ENCODE measurements at places on chromosomes 5 and 9.

- DNase-seq: no peak
Observed at GRCh38 chr5:75656311-75657003, 45.2 kb downstream of the ANKDD1B start.

GRCh38 chr9:81628897-81629296 is 60.5 kb downstream of the TLE1 start:
- DNase-seq: peak; percentile 55

DNA sequence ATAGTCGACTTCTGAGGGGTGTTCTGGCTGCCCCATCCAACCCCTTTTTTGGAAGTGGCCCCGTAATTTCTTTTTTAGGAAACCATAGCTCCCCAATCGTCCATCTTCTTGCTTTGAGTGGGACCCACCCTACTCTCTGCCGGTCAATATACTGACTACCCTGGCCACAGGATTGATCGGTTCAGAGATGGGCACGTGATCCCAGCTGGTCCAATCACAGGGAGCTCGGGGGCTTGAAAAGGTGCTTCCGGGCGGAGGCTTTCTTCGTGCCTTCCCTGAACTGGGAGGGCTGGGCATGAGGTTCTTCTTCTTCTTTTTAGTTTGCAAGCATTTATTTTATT is 78.7 kb upstream of the SH3PXD2B start:
- DNase-seq: no peak

DNA sequence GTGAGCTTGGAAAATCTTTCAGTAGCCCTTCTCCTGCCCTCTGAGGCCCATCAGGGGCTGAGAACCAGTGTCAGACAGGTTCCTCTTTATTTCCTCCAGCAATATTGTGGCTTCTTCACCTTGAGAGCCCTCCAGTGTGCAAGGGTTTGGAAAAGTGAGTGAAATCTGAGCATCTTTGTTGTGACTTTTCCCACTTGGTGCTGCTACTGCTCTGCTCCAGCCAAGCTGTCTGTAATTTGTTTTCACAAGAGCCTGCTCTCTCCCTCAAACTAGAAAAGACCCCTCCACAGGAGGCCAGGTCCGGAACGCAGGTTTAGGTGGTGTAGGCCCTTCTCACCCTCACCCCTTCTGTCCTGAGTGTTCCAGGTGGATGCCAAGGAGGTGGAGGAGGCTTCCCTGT is 57.4 kb upstream of the SPRY4 start:
- DNase-seq: no peak

GRCh38 chr5:15065091-15065490 is 193.5 kb upstream of the ANKH start:
- no peak for DNase-seq

- no peak for DNase-seq
Observed at GRCh38 chr5:56685503-56686217, 129.7 kb upstream of the MAP3K1 start.

DNA sequence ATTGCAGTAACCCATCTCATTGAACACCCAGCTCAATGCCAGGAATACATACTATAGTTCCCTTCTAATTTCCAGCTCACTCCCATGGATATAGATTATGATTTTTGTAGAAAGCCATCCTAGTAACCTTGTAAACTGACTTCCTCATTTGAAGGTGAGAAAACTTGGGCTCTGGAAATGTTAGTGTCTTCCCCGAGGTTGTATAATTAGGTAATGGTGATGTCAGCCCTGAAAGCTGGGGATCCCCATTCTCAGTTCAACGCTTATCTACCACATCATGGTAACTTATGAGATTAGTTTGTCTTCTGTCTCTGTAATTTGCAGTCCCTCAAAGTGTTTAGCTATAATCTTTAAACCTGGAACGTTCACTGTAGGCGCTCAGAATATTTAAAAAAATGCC is 34.6 kb upstream of the PTCH1 start:
- no peak for DNase-seq

DNA sequence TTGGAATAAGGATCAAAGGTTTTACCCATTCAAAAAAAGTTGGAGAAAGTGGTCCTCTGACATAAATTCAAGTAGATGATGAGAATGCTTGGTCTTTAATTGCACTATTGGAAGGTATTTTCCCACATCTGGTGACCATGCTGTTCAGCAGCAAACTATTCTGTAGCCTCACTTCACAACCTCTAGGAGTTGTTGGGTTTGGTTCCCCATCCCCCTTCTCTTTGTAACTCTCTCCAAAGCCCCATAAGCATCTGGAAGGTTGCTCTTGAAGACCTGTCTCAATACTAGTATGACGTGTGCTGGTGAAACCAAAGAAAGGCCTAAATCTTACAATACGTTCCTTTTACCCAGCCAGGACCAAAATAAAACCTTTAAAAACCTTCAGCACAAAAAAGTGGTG is 8.5 kb downstream of the RGMB start:
- no peak for DNase-seq

DNA sequence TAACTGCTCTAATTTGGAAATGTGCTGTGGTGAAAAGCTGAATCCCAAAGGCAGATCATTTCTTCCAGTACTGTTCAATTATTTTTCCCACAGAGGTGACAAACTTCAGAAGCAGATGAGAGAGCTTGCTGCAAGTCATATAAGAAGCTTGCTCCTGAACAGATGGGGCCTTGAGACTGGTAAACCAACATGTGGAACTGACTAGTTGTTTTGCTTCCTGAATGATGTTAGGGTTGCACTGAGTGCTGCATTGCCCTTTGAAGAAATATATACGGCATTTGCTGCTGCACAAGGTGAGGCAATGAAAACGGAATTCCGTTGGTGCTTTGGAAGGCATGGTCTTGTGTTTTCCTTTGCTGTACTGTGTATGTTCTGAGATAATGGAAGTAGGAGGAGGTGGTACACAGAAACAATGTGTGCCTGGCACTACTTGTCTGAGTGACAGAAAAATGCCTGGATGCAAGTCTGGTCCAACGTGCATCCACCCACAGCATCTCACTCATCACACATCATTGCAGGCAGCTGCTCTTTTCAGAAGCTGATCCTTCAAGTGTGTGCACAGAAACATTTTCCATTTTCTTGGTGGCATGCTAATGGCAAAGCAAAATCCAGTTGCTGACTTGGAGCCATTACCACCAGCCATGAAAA is 76.9 kb downstream of the ANKH start:
- DNase-seq: no peak

DNA sequence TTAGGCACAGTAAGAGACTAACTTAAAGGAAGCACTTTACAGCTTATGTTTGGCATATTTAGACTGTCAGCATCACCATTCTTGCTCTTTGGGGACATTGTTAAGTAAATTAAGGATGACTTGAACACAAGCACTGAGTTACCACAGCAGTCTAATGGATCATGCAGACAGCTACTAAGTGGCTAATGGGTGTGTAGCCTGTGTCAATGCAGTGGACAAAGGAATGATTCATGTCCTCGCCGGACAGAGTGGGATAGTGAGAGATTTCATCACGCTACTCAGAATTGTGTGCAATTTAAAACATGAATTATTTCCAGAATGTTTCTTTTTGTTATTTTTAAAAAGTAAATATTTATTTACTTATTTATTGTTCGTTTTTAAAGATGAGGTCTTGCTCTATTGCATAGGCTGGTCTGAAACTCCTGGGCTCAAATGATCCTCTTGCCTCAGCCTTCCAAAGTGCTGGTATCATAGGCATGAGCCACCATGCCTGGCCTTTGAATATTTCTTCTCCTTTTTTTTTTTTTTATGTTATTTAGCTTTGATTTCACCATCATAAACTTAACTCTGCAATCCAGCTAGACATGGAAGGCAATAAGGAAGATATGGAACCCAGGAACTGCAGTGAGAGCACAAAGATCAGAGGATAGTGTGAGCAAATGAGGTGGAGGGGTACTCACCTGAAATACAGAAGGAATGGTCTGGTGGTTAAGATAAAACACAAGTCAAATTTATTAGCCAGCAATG is 53.0 kb upstream of the KLF4 start:
- DNase-seq: no peak

GRCh38 chr9:91458906-91459305 is 35.3 kb upstream of the NFIL3 start:
- DNase-seq: no peak

DNA sequence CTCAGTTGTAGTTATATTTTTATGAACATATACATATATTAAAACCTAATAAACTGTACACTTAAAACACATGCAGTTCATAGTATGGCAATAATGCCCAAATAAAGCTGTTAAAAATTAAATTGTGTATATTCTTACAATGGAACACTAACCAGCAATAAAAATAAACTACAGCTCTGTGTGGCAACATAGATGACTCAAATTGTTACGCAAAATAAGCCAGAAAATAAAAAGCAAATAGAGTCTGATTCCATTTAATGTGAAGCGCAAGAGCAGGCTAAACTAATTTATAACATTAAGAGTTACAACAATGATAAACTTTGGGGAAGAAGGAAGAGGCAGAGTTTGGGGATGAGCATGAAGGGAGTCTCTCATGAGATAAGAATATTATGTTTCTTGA is 597.3 kb downstream of the TLE1 start:
- DNase-seq: no peak

DNA sequence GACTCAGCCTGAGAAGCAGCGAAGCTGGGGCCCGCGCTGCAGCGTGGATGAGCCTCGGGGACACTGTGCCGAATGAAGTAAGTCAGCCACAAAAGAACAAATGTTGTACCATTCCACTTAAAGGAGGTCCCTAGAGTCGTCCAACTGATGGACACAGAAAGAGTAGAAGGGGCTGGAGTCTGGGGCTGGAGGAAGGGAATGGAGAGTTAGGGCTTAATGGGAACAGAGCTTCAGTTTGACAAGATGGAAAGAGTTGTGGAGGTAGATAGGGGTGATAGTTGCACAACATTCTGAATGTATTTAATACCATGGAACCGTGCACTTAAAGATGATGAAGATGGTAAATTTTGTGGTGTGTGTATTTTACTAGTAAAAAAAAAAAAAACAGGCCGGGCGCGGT is 119.9 kb downstream of the EHMT1 start:
- no peak for DNase-seq

- DNase-seq: no peak
Observed at GRCh38 chr5:125376059-125376641, 629.7 kb upstream of the ZNF608 start.

DNA sequence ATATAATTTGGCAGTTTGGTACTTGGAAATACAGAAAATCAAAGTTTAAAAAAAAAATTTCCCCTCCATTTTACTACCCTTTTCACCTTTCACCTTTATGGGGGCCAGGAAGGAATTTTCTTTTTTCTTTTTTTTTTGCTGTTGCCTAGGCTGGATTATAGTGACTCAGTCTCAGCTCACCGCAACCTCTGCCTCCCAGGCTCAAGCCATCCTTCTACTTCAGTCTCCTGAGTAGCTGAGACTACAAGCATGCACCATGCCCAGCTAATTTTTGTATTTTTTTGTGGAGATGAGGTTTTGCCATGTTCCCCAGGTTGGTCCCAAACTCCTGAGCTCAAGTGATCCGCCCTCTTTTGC is 9.1 kb downstream of the CHMP5 start:
- DNase-seq: peak; percentile 29

- DNase-seq: no peak
Observed at GRCh38 chr5:142810743-142811290, 40.6 kb downstream of the ARHGAP26 start.

DNA sequence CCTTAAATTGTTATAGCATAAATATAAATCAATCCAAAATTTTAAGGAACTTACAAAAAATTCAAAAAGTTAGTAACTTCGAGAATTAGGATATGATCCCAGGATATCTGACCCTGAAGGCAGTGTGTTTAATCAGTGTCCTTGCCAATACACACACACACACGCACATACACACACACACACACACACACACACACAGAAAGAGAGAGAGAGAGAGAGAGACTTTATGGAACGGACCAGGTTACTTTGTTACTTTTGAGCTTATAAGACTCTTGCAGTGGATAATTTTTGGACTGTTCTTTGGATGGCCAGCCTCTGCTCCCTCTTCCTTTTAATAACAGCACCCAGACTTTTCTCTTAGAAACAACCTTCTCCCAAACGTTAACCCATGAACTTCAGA is 322.9 kb downstream of the NFIB start:
- DNase-seq: no peak

DNA sequence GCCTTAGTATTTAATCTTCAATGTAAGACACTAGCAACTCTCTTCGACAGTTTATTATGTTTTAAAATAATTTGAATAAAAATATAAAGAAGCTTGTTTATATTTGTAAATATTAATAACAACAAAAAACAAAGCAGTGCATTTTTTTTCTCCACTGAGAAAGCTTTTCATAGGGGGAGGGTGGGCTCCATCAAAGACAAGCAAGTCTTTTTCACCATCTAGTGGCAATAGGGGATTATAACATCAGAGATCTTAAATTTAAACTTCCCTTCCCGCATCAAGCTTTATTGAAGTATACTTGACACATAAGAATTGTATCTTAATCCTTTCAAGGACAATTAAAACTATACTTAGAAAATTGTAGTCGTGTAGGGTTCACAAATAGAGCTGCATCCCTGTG is 9.3 kb upstream of the OR13F1 start:
- no peak for DNase-seq

DNA sequence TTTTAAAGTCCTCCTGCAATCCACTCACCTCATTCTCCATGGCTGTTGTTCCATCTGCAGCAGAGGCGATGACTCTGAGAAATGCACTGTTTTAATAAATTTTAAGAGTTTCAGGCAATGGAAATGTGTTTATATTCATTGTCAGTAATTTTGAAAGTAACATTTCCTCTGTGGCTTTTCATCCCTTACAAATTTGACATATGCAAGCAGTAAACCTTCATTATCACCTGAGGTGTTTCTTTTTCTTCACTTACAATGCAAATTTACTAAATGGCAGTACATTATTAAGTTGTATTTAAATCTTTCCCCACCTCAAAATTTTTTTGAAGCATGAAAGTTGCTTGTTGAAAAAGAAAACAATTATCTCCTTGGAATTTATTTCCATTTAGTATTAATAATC is 136.9 kb downstream of the DIRAS2 start:
- no peak for DNase-seq

GRCh38 chr9:135507104-135508035 is 6.9 kb downstream of the MRPS2 start:
- no peak for DNase-seq

- DNase-seq: no peak
Observed at GRCh38 chr5:33319841-33320240, 120.9 kb upstream of the TARS1 start.

DNA sequence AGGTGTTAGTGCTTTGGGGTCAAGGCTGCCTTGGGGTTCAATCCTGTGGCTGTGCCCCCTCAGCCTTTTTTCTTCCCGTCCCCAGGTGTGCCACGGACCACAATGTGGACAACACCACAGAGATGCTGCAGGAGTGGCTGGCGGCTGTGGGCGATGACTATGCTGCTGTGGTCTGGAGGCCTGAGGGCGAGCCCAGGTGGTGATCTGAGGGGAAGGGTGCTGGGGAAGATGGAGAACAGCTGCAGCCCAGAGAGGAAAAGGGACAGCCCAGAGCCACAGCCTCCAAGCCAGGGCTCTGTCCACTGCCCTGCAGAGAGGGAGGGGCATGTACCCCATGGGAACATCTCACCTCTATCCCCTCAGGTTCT is 2.1 kb downstream of the CERCAM start:
- DNase-seq: no peak

All from RCC 7860 (cell line).